ENCODE measurements at places on chromosomes 7 and 10.

DNA sequence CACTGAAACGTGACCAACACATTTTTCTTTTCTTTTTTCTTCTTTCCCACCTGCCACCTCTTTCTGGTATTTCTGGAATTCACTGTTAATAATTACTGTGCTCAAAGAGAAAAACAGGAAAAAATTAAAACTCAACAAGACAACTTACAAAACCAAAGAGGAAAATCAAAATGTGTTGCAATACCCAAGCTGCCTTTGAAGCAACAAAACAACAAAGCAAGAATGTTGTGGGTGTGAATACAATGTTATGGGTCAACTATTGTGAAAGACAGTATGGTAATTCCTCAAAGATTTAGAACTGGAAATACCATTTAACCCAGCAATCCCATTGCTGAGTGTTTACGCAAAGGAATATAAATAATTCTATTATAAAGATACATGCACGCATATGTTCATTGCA lies 415.1 kb downstream of the GFRA1 start:
- no peak for DNase-seq

DNA sequence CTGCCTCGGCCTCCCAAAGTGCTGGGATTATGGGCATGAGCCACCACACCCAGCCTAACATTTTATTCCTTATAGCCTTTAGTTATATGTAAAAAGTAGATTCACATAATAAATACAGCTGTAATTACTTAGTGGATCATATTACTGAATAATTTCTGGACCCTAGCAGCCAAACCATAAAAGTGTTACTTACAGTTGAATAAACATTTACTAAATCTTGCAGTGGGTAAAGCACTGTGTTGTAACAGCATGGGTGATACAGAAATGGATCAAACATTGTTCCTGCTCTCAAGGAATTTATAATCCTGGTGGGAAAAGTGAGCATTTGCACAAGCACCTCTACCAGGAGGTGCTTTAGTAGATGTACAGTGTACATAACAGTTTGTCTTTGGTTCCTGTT lies 25.0 kb downstream of the BPGM start:
- DNase-seq = no peak

- no peak for DNase-seq
These were observed 6.3 kb downstream of the ABCC2 start for GRCh38 chr10:99788598-99789256.

- DNase-seq = peak; percentile 13
These were observed 534 bp upstream of the ACBD5 start for GRCh38 chr10:27241010-27241651.

DNA sequence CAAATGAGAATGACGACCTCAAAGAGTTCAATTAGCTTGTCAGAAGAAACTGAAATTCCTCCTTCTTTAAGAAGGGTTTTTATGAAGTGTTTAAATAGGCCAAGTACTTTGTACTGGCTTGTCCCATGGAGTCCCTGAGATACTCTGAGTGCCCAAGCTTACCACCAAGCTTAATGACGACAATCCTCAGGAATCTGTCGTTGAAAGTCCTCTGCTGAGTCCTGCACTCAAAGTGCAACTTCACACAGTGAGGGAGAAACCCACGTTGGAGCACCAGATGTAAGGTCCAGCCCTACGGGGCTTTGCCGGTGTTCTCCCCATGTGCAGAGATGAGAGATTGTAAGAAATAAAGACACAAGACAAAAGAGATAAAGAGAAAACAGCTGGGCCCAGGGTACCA lies 42.8 kb upstream of the AKR1C2 start:
- no peak for DNase-seq

DNA sequence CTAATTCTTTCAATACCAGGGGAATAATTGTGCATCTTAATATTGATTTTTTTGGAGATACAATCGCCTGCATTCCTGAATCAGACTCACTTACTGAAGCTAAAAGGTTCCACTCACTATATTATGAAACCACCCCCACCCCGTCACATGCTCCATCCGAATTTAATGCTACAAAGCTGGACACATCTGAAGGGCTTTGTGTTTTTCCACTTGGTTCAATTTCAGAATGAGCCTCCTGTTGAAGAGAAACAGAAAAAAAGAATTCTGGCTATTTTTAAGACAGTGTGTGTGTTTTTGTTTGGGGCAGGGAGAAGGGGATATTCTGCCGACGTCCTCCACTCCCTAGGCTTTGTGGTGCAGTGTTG lies 165.5 kb upstream of the TBX20 start:
- DNase-seq = no peak

DNA sequence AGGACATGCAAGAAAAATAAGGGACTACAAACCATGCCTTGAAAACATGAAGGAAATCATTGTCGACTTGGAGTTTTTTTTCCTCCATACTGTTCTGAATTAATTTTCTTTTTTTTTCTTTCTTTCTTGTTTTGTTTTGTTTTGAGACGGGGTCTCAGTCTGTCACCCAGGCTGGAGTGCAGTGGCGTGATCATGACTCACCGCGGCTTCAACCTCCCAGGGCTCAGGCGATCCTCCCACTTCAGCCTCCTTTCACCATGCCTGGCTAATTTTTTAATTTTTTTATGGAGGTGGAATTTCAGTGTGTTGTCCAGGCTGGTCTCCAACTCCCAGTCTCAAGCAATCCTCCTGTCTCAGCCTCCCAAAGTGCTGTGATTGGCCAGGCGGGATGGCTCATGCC lies 11.6 kb downstream of the UCMA start:
- no peak for DNase-seq

- no peak for DNase-seq
These were observed 98.6 kb upstream of the MDFIC start for GRCh38 chr7:114823290-114823689.

GRCh38 chr7:15490291-15490690 lies 71.5 kb downstream of the AGMO start:
- no peak for DNase-seq

GRCh38 chr10:102280397-102281101 lies 35.2 kb downstream of the GBF1 start:
- no peak for DNase-seq

- DNase-seq = no peak
These were observed 121.1 kb downstream of the AOAH start for GRCh38 chr7:36602934-36603887.

DNA sequence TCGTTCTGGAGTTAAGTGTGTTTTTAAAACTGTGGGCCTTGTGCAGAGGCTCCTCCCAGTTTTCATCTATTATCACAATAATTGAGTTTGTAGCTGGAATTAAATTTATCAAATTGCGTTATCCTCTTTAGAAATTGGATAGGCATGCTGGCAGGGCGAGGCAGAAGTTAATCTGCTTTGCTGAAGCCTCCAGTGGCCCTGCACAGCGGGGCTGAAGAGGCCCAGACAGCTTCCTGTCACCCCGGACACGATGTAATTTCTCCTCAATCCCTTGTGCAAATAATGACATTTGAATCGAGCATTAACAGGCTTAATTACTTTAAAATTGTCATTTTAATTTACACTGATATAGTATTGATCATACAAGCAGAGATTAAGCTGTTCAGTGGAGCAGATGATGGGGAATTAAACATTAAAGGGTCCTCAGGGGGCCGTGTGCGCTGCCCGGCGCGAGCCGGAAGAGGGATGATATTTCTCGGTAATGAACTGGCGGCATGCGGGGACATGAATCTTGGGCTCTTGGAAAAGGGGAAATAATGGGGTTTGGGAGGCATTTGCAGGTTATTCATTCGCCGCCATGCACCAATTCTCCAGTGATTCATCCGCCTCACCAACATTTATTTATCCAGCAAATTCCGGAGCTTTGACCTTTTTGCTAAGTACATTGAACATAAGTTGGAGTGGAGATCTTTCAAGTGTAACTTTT lies 118.5 kb downstream of the NKX6-2 start:
- DNase-seq = no peak

GRCh38 chr7:112350585-112350984 lies 99.7 kb upstream of the IFRD1 start:
- DNase-seq = no peak

DNA sequence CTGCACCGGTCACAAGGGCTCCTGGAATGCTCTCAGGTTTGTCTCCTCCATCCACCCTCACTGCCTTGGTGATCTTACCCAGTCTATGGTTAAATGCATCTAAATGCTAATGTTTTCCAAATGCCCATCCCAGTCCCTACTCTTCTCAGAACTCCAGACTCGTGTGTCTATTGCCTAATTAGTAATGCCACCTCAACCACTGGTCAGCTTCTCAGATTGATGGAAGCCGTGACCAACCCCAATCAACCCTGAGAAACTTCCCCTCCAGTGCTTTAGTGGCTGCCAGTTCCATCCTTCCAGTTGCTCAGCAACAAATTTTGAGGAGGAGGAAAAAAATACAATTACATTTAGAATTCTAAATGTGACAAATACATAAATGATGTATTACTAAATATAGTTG lies 18.6 kb downstream of the NUDCD3 start:
- DNase-seq = no peak

DNA sequence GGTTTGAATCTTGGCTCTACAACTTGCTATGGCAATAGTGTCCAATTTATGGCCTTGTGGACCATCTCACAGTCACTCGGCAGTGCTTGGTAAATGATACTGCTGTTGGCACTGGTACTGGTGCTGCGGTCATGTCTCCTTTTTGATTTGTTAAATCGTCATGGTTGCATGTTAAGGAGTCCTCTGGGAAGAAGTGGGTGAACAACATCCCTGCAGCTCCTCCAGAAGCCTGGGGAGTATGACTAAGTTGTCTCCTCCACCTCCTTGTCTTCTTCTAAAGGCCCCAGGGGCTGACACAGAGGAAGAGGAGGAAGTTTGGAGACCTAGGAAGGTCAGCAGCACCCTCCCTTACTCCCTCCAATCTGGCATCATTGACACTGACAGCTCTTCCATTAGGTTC lies 8.5 kb downstream of the ITPRIP start:
- DNase-seq = no peak

DNA sequence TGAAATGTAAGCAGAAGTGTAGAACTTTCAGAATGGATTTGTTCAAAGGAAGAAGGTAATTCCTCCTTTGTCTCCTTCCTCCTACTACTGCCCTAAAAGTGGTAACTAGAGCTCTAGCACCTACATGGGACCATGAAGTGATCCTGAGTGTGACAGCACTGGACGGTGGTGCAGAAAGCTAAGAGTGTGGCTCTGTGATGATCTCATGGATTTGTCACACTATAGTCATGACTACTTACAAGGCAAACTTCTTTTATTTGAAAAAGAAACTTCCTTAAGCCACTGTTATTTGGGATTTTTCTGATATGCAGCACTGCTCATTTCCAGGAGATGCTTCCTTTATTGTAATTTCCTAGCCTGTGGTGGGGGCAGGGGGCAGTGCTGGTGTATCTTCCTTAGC lies 5.8 kb upstream of the FHIP2A start:
- no peak for DNase-seq

- DNase-seq = no peak
These were observed 728.5 kb downstream of the TNS3 start for GRCh38 chr7:46853451-46853850.

- DNase-seq = no peak
These were observed 4.1 kb downstream of the FBXO24 start for GRCh38 chr7:100590077-100590737.

DNA sequence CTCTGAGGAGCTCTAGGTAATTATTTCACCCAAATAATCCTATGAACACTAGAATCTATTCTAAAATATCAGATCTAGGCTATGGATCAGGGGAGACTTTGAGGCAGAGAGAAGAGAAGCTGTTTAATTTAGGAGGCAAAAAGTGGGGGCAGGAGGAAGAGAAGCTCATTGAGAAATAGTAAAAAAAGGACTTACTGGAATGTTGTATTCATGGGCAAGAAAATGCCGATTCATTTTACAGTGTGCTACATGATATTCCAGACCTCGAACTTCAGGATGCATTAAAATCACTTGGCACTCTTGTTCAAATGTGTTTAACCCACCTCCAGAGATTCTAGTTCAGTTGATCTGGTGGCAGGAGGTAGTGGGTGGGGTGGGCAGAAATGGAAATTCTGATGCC lies 109.5 kb upstream of the ITGB1 start:
- DNase-seq = no peak

DNA sequence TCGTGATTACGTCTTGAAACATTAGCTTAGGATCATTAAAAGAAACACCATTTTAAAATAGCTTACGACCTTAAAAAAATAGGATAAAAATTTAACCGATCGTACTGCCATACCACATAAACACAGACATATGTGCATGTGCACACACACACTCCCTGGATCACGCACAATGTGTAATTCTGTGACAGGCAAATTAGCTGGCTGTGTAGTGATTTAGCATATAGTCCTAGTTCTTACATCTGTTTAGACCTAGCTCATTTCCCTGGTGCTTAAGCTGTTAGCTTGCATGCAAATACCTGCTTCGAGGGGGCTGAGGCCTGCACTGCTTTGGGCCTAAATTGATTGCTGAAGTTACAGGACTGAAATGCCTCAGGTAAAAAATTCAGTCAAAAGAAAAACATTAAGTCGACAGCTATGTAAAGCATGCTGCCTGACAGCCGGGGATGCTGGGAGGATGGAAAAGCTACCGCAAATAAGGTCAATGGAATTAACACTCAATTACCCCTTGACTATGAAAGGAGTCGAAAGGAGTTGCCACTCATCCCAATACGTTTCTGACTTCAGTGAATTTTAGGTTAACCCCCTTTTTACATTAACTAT lies 267.1 kb upstream of the FZD8 start:
- no peak for DNase-seq

DNA sequence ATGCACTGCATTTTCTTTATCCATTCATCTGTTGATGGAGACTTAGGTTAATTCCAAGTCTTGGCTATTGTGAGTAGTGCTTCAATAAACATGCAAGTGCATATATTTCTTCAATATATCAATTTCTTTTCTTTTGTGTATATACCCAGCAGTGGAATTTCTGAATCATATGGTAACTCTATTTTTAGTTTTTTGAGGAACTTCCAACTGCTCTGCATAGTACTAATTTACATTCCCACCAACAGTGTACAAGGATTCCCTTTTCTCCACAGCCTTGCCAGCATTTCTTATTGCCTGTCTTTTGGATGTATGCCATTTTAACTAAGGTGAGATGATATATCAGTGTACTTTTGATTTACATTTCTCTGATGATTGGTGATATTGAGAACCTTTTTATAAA lies 145.2 kb downstream of the LYZL1 start:
- no peak for DNase-seq

DNA sequence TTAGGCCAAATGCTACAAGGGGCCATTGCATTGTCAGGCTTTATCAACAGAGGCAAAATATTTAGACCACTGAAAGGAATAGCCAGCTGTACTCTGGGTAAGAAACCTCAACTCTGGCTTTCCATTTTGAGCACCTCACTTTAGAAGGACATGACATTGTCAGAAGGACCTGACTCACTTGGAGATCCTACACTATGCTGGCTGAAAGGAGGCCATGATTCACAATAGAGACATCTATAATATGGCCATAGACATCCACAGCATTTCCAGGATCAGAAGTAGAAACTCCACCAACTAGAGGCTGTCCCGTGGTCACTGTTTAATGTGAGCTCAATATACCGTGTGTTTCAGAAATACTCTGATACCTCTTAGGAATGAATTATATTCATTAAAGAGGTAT lies 140.9 kb downstream of the BTAF1 start:
- no peak for DNase-seq

DNA sequence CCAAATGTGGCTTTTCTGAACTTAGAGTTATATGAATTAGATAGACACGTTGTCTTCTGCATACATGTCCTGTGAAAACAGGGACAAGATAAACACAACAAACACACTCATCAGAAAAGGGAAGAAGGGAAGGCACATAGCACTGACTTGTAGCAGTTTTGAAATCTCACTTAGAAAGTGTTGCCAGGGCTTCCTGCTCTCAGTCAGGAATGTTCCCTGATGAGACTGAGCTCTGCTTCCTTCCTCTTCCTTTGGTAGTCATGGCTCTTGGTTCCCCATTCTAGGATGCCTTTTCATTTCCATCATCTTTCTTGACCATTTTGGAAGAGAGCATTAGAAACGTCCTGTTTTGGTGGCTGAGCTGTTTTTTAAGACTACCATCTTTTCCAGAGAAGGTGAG lies 233.8 kb upstream of the LYZL1 start:
- no peak for DNase-seq

Data from stimulated activated CD8-positive, alpha-beta memory T cell treated with anti-CD3 and anti-CD28 coated beads, Interleukin-7, amount 100 ng/mL, for 1 hour (primary cell).